Mucosa of descending colon (tissue), 3 donors: ENCODE measurements at places on chromosomes 2 and 18. TPM values are rescaled to one million over a fixed set of nuclear protein-coding genes. Genes with fewer than 3 reads are reported as not detected.

The C2orf49 gene
- total RNA-seq, result 11.0 TPM

The MPP4 gene
- 0.25 TPM for total RNA-seq

The EFHD1 gene
- total RNA-seq, result 4.8 TPM

The GALNT3 gene
- total RNA-seq, result 81.0 TPM

The OSBPL6 gene
- total RNA-seq, result 1.5 TPM

The GALR1 gene
- total RNA-seq, result 0.05 TPM

The COBLL1 gene
- 30.0 TPM for total RNA-seq

The PLGLB2 gene
- total RNA-seq, result not detected

DNA sequence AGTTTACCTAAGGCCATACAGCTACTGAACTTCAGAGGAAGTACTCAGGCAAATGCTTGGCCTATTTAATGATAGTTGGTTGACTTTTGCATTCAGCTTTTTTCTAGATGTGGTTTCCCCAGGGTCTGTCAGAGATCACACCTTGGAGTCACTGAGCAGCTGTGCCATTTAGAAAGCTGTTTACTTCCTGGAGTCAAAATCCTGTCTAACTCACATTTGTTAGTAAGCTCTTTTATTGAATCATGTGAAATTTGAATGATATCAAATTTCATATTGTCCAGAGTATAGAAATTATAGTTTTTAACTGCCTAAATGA lies 7.6 kb upstream of the TRIB2 start:
- no peak for DNase-seq

DNA sequence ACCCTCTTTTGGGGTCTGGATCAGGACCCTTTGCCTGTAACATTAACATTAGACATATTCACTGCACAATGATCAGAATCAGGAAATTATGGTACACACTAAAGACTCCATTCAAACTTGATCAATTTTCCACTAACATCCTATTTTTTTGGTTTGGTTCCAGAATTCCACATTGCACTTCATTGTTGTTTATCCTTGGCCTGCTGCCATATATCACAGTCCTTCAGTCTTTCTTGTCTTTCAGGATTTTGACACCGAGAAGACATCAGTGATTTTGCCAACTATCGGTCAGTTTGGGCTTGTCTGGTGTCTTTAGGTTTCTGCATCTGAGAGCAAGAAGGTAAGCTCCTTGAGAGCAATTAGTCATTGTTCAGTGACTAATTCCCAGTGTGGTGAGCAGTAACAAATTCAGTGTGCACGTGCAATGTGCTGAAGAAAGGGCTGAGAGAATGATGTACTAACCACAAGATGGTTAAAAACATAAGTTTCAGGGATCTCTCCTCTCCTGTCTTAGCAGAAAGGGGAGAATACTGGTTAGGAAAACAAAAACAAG lies 23.5 kb downstream of the MARCHF4 start:
- DNase-seq, result no peak

GRCh38 chr2:215367662-215368492 lies 56.0 kb downstream of the ATIC start:
- DNase-seq, result no peak

- DNase-seq, result no peak
Measured at GRCh38 chr2:128797937-128798336, 479.3 kb upstream of the HS6ST1 start.

DNA sequence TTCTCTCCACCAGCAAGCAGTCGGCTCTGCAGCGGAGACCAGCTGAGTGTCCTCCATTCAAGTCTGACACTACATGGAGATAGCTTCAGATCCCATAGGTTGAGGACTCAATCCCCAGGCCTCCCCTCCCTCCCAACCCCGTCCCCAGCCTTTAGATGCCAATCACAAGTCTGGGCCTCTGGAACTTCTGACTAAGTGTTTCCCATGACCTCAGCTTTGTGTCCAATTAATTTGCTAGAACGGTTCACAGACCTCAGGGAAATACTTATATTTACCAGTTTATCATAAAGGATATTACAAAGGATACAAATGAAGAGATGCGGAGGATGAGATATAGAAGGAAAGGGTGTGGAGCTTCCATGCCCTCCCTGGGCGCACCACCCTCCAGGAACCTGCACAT lies 77.4 kb downstream of the MERTK start:
- DNase-seq, result no peak

DNA sequence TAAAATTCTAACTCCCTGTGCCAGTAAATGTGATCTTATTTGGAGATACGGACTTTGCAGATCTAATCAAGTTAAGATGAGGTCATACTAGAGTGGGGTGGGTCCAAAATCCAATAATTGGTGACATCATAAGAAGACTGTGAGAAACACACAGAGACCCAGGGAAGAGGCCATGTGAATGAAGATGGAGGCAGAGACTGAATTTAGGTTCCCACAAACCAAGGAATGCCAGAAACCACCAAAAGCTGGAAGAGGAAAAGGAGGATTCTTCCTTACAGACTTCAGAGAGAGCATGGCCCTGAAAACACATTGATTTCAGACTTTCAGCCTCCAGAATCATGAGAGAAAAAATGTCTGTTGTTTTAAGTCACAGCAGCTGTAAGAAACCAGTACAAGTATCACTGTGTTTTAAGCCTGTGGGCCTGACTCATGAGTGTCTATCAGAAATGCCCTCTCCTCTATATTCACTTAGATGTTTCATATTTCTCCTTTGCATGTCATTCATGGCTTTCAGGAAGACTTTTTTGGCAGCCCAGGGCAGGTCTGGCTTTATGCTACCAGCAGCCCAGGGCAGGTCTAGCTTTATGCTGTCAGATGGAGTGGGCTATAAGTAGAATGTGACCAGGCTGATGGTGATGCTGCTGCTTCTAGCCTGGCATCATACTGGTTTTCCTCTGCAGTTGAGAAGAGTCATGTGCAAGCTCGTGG lies 100.0 kb downstream of the SPOPL start:
- no peak for DNase-seq

DNA sequence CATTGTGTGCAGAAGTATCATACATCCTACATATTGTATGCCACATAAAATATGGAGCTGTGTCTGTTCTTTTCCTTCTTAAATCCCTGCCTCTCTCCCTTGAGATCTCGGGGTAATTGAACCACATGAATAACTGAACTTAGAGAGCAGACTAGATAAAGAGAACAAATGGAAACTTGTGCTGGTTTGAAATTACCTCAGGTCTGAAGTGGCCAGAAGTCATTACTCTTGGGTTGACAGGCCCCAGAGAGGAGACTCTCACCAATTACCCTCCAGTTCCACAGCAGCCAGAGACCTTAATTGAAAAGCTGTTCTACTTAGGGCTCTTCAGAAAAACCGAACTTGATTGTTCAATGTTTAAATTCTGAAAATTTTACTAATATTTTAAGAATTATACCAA lies 5.0 kb upstream of the ADAM17 start:
- DNase-seq, result no peak

GRCh38 chr2:26461601-26462023 lies 16.3 kb downstream of the OTOF start:
- DNase-seq, result no peak

DNA sequence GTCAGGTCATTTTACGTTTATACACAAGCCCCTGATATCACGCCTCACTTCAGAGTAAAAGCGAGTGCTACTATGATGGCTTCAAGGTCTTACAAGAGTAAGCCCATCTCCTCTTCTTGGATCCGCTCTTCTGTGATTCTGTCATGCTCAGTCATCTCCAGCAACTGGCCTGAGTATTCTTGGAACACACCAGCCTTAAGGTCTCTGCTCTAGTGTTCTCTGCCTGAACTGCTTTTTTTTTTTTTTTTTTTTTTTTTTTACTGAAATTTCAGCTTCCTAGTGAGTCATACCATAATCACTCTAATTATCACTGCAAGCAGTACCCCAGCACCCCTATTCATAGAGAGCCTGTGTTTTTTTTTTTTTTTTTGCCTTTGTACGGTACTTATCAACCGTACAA lies 1228.9 kb downstream of the CNTNAP5 start:
- DNase-seq, result no peak

DNA sequence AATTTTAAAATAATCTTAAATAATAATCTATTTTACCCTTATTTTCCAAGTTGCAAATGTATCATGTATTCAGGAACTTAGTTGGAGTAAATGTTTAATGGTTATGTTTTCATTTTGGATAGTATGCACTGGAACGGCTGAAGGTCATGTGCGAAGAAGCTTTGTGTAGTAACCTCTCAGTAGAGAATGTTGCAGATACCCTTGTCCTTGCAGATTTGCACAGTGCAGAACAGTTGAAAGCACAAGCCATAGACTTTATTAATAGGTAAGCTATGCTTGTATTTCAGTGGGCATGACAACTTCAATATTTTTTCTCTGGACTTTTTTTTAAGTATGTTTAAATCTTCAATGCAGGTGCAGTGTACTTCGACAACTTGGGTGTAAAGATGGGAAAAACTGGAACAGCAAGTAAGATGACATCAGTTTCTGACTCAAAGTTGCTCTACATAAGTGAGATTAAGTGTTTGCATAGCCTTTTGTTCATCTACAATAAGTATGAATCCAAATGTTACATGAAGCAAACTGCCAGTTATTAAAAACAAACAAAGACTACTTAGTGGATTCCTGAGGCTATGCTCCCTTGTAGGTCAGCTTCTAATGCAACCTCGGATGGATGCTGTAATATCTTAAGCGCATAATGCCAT lies 63.1 kb downstream of the SPOPL start:
- DNase-seq, result no peak

DNA sequence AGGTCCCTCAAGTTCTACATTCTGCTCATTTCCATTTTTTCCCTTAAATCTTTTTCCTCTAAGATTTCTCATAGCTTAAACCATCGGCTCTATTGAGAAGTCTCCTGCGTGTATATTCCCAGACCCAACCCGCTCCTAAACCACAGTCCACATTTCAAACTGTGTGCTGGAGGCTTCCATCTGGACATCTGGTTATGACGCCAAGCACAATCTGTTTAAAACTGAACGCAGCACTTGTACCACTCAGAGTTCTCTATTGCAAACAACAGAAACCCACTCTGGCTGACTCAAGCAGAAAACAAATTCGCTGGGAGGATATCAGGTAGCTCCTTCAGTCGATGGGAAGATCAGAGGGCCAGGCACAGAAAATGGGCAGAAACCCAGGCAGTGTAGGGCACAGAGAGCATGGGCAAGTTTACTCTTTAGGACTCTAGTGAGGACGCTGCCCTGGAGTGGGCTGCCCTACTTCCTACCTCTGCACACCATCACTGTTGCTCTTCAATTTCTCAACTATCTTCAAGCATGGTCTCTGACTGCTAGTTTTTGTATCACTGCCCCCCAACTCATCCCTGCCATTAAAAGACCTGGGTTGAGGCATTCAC lies 5.6 kb upstream of the EML4 start:
- DNase-seq, result no peak

- DNase-seq, result no peak
Measured at GRCh38 chr2:63851691-63852311, 10.1 kb downstream of the UGP2 start.

DNA sequence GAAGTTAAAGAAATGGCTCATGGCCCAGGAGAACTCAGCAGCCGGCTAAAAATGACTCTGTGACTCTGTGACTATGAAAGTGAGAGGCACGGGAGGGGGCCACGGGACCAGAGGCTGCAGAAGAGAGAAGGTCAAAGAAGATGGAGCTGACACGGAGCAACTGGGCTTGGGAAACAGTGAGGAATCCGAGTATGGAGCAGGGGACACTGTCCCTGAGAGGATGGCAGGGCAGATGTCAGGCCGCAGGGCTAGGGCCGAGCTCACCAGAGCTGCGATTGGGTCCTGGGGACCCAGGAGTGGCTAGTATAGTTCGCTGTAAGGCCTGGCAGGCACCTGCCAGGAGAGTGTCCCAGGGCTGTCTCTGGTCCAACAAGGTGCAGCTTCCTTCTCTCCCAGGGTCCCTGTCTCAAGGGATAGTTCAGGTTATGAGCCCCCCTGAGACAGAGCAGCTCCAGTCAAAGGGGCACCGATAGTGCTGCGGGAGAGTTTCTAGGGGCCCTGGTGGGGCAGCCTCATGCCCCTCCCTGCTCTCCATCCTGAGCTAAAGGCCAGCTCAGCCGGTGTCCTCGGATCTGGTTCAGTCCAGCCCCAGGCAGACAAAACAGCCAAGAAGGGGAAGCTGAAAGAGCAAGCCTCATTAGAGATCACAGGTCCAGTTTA lies 42.7 kb downstream of the CIB4 start:
- DNase-seq, result no peak

DNA sequence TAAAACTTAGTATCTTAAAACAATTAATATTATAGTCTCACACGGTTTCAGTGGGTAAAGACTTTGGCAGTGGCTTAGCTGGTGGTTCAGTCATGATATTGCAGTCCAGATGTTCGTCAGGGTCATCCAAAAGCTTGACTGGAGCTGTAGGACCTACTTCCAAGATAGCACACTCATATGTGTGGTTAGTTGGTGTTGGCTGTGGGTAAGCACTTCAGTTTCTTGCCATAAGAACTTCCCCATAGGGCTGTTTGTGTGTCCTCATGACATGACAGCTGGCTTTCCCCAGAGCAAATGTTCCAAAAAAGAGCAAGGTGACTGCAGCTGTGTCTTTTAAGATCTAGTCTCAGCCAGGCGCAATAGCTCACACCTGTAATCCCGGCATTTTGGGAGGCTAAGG lies 48.5 kb upstream of the EPC2 start:
- no peak for DNase-seq

DNA sequence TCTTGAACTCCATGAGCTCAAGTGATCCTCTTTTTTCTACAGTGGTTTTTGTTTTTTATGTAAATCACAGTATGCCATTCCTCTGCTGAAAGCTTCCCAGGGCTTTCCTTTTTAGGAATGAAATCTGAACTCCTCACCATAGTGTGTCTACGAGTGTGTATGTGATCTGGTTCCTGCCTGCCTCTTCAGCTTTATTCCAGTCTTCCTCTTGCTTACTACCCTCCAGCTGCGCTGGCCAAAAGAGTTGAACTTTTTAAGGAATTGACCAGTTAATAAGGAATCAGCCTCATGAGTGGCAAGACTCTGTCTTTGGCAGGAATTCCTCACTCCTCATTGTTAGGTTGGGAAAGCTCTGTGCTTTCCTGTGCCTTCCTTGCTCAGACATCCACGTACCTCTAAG lies 4.0 kb downstream of the CCT7 start:
- no peak for DNase-seq

GRCh38 chr2:30287857-30288513 lies 56.7 kb downstream of the LBH start:
- DNase-seq, result no peak

- DNase-seq, result no peak
Measured at GRCh38 chr2:107094450-107094986, 208.6 kb upstream of the ST6GAL2 start.

- no peak for DNase-seq
Measured at GRCh38 chr18:34039201-34039600, 185.5 kb downstream of the NOL4 start.

DNA sequence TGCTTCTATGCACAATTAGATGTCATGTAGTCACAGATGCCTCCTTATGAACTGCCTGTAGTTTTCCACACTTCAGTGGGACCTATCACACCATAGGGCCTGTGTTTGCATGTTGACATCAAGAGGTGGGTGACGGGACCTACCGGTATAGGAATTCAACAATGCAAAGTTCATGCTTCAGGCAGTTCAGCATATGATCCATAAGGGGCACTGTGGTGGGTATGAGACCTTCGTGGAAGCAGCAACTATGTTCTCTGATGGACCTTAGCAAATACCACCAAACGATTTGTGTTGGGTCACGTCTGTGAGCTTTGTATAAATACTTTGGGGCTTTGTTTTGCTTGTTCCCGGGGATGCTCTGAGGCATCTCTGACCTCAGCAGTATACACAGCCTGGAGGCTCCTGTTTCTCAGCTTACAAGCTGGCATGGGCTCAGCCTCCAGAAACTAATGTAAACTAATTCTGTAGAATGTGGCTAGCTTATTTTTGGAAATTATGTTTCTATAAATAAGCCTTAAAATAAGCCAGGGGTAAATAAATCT lies 111.6 kb downstream of the DTNA start:
- no peak for DNase-seq

GRCh38 chr2:12759248-12759647 lies 42.5 kb downstream of the TRIB2 start:
- DNase-seq, result no peak

- no peak for DNase-seq
Measured at GRCh38 chr2:194714541-194714940, 942.5 kb upstream of the SLC39A10 start.
